ENCODE measurements at places on chromosomes 2 and 18. TPM values are rescaled to one million over a fixed set of nuclear protein-coding genes. Genes with fewer than 3 reads are reported as not detected.

DNA sequence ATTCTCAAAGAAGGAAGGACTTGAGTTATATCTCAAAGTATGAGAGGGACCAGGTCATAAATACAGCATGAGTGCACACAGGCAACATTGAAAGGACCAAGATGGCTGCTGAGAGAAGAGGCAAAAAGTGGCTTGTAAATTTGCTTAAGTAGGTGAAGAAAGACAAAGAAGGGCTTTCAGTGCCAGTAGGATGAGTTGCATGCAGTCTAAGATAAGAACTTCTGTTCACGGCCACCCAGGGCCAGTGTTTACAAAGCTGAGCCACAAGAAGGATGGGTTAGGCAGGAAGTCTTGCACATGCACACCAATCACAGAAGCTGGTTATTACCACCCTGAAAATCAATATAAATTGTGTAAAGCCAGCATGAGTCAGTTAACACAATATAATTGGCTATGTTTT is 3.1 kb upstream of the ABCB11 start:
- no peak overlapping the region for H3K4me3 ChIP-seq
- H3K4me1 ChIP-seq = peaks cover 5% of the 10 kb centered on the region
- DNase-seq = no peak
- no peaks in the 10 kb centered on the region for H3K27me3 ChIP-seq
- H3K36me3 ChIP-seq = no peaks in the 10 kb centered on the region

- H3K27ac ChIP-seq = no peak overlapping the region
- H3K27me3 ChIP-seq = peaks cover 18% of the 10 kb centered on the region
- peaks cover 21% of the 10 kb centered on the region for H3K4me1 ChIP-seq
- no peak for DNase-seq
- H3K4me3 ChIP-seq = peak overlapping the region; percentile 1
These were observed 896 bp downstream of the CACNB4 start for GRCh38 chr2:152097801-152098495.

The KCNE4 gene
- total RNA-seq = 0.28 TPM

The ALPI gene
- total RNA-seq = not detected

- no peak for DNase-seq
- no peak overlapping the region for H3K27ac ChIP-seq
- no peaks in the 10 kb centered on the region for H3K27me3 ChIP-seq
These were observed 3.2 kb upstream of the MGAT4A start for GRCh38 chr2:98734162-98734561.

The CCDC74A gene
- total RNA-seq = 0.42 TPM

GRCh38 chr2:239312741-239313667 is 87.8 kb downstream of the HDAC4 start:
- H3K4me3 ChIP-seq = no peak overlapping the region
- peaks cover 3% of the 10 kb centered on the region for H3K4me1 ChIP-seq
- H3K27ac ChIP-seq = no peak overlapping the region

DNA sequence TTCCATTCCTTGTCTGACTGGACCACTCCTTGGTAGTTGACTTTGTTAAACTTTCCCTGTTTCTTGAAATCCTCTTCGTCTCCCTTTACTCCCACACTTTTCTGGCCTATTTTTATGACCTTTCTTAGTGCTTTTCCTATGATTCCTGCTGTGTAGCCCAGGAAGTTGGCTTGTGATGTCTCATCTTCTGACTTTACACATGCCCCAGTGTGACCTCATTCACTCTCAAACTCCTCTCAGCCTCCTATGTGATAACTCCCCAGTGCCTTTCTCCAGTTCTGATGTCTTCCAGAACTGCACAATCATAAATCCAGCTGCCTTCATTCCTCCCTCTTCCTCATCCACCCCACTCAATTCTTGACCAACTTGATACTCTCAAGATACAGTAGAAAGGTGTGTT is 407.6 kb downstream of the TGIF1 start:
- H3K4me3 ChIP-seq = no peak overlapping the region
- no peak for DNase-seq
- H3K4me1 ChIP-seq = no peaks in the 10 kb centered on the region
- H3K36me3 ChIP-seq = no peaks in the 10 kb centered on the region

DNA sequence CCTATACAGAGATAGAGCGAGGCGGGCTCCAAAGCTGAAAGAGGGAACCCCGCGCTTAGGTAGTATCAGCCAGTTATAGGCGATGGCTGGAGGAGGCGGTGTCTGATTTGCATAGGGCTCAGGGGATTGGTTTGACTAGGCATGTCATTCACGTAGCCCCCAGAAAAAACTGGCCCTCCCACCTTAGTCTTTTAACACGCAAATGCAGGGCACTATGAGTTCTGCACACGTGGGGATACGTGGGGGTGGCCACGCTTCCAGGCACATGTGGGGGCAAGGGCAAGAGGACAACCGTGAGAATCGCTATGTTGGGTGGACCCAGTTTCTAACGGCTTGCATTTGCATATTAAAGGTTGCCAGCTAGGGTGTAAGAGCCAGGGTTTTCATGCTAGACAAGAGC is 56.7 kb upstream of the MSTN start:
- no peaks in the 10 kb centered on the region for H3K36me3 ChIP-seq
- no peak overlapping the region for H3K27ac ChIP-seq
- H3K27me3 ChIP-seq = no peaks in the 10 kb centered on the region
- H3K4me1 ChIP-seq = no peaks in the 10 kb centered on the region

The EVA1A gene
- total RNA-seq = 45.7 TPM

The KHK gene
- 26.1 TPM for total RNA-seq

- no peak overlapping the region for H3K4me3 ChIP-seq
- H3K27ac ChIP-seq = no peak overlapping the region
- H3K4me1 ChIP-seq = peaks cover 7% of the 10 kb centered on the region
- no peak for DNase-seq
These were observed 123.6 kb downstream of the PLB1 start for GRCh38 chr2:28619213-28620196.

- no peaks in the 10 kb centered on the region for H3K27me3 ChIP-seq
- no peaks in the 10 kb centered on the region for H3K36me3 ChIP-seq
- H3K27ac ChIP-seq = no peak overlapping the region
- H3K4me1 ChIP-seq = peaks cover 24% of the 10 kb centered on the region
- H3K4me3 ChIP-seq = no peak overlapping the region
These were observed 62.1 kb downstream of the MEX3C start for GRCh38 chr18:51135364-51135763.

The MYO5B gene
- total RNA-seq = 5.4 TPM

The TUBA3E gene
- not detected for total RNA-seq

DNA sequence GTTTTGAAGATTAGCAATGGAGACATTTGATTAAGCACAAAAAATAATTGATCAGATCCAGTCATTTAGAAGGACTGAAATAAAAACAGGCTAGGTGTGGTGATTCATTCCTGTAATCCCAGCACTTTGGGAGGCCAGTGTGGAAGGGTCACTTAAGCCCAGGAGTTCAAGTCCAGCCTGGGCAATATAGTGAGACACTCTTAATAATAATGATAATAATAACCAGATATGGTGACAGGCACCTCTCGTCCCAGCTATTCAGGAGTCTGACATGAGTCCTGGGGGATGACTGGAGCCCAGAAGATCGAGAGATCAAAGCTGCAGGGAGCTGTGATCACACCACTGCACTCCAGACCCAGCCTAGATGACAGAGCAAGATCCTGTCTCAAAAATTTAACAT is 3.5 kb upstream of the FN1 start:
- H3K27me3 ChIP-seq = no peaks in the 10 kb centered on the region
- no peak for DNase-seq
- peaks cover 16% of the 10 kb centered on the region for H3K4me1 ChIP-seq
- H3K4me3 ChIP-seq = no peak overlapping the region
- no peaks in the 10 kb centered on the region for H3K36me3 ChIP-seq

DNA sequence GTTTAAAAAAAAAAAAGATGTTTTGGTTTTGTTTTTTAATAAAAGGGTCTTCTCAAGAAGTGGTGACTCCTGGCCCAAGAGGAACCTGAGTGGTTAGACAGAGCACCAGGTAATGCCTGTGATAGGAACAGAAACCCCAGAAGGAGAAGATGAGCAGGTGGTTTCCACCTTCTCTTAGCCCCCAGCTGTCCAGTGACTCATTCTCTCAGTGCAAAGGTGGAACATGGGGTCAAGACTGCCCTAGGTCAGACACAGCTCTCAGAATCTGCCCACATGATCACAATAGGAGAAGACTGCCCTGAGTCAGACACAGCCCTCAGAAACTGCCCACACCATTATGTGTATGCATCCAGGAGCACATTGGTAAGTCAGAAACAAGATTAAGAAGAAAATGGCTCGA is 61.8 kb downstream of the TBC1D8 start:
- no peaks in the 10 kb centered on the region for H3K4me1 ChIP-seq
- peaks cover 3% of the 10 kb centered on the region for H3K36me3 ChIP-seq
- no peak overlapping the region for H3K4me3 ChIP-seq
- DNase-seq = no peak

DNA sequence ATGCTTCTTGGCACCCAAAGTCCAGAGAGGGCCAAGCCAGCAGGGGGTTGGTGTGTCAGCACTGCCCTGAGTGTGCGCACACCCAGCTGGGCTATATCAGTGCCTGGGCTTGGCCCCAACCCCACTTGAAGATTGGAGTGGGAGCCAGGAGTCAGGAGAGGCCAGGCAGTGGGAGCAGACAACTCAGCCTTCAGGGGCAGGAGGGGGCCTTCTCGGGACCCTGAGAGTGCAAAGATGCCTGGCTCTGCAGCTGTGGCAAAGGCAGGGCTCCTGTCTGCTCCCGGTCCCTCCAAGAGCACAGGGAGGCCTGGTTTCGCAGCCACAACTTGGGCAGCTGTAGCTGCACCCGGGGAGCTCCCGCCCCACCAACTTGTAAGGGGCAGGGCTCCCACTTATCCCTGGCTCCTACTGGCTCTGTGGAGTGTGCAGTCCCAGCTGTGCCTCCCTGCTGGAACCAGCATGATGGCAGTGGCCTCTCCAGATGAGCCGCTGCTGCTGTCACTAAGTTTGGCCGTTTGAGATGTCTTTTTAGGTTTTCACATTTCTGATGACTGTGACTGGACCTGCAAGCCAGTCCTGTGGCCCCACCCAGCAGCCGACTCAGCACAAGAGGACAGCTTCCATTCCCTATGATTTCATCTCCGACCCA is 148.8 kb upstream of the HS6ST1 start:
- peak; percentile 21 for DNase-seq
- H3K27ac ChIP-seq = no peak overlapping the region
- H3K4me3 ChIP-seq = no peak overlapping the region
- H3K27me3 ChIP-seq = no peaks in the 10 kb centered on the region
- H3K4me1 ChIP-seq = no peaks in the 10 kb centered on the region

DNA sequence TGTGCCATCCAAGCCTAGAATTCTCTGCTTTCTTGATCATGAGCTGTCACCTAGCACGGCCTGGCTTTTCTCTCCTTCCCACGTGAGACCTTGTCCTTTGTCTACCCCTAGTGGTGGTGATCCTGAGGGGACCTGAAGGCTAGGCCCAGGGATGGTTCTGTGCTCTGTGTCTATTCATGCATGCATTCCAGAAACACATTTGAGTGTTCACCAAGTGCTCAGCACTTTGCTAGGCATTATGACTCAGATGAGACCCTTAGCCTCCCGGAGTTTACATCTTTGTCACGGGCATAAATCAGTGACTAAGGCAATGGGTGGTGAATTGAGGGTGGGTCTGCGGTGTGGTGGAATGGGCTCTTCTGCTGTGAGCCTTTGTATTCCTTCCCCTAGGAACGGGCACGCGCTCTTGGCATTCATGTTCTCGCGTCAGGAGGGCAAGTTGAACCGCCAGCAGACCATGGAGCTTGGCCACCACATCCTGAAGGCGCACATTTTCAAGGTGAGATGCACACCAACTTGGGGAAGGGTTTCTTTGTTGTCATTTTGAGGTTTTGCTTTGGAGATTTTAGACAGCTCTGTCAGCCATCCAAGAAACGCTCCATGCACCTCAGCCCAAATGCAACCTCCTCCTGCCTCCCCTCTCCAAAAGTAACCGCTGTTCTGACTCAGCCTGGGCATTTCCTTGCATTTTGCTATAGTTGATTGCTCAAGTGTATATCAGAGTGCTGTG is 100.9 kb downstream of the WDSUB1 start:
- H3K36me3 ChIP-seq = peaks cover 3% of the 10 kb centered on the region
- DNase-seq = no peak
- H3K27me3 ChIP-seq = no peaks in the 10 kb centered on the region
- no peaks in the 10 kb centered on the region for H3K4me1 ChIP-seq
- H3K27ac ChIP-seq = no peak overlapping the region
- no peak overlapping the region for H3K4me3 ChIP-seq

The GREB1L gene
- 3.7 TPM for total RNA-seq

GRCh38 chr2:121907928-121908327 is 152.5 kb downstream of the TSN start:
- H3K27ac ChIP-seq = no peak overlapping the region
- no peak for DNase-seq
- H3K4me3 ChIP-seq = no peak overlapping the region
- no peaks in the 10 kb centered on the region for H3K27me3 ChIP-seq
- H3K4me1 ChIP-seq = no peaks in the 10 kb centered on the region

DNA sequence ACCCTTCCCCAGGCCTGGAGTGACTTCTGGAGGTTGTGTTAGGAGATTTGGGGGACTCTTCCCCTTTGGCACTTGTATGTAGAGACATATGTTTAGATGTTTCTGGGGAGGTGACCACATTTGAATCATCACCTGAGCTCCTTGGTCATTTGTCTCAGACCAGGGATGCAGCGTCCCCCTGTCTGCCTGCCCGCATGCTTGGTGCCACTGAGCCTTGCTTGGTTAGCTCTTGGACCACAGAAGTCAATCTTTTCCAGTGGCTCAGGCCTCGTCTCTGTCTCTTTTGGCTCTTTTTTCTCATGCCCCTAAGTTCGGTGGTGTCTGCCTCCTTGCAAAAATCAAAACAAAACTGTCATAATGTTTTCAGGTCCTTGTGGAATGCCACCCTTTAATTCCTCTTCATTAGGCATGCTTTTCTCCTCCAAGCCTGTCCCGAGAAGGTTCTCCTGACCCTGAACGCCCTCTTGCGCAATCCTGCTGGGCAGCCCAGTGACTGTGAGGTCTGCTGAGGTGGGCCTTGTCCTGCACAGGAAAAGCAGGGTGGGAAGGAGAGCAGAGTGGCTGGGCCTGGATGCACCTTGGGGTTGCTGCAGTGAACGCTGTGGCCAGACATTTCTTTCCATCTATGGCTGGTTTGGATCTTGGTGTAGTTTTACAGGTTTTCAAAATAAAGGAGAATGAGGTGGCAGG is 24.9 kb downstream of the GLI2 start:
- DNase-seq = no peak
- H3K27me3 ChIP-seq = no peaks in the 10 kb centered on the region
- no peak overlapping the region for H3K27ac ChIP-seq
- H3K36me3 ChIP-seq = no peaks in the 10 kb centered on the region
- no peaks in the 10 kb centered on the region for H3K4me1 ChIP-seq

- H3K4me1 ChIP-seq = no peaks in the 10 kb centered on the region
- DNase-seq = no peak
- H3K4me3 ChIP-seq = no peak overlapping the region
- H3K36me3 ChIP-seq = no peaks in the 10 kb centered on the region
These were observed 13.6 kb downstream of the UPP2 start for GRCh38 chr2:158115202-158115767.

All from liver (tissue), 10 donors.